ENCODE measurements at places on chromosomes 11 and 22. TPM values are rescaled to one million over a fixed set of nuclear protein-coding genes. Genes with fewer than 3 reads are reported as not detected.

- peaks cover 89% of the 10 kb centered on the region for H3K27me3 ChIP-seq
- H3K4me3 ChIP-seq: no peak overlapping the region
- H3K4me1 ChIP-seq: no peaks in the 10 kb centered on the region
- no peak for DNase-seq
- H3K27ac ChIP-seq: no peak overlapping the region
Observed at GRCh38 chr11:57191311-57192219, 9.8 kb downstream of the LRRC55 start.

CSKMT gene
- total RNA-seq: 17.7 TPM

DNA sequence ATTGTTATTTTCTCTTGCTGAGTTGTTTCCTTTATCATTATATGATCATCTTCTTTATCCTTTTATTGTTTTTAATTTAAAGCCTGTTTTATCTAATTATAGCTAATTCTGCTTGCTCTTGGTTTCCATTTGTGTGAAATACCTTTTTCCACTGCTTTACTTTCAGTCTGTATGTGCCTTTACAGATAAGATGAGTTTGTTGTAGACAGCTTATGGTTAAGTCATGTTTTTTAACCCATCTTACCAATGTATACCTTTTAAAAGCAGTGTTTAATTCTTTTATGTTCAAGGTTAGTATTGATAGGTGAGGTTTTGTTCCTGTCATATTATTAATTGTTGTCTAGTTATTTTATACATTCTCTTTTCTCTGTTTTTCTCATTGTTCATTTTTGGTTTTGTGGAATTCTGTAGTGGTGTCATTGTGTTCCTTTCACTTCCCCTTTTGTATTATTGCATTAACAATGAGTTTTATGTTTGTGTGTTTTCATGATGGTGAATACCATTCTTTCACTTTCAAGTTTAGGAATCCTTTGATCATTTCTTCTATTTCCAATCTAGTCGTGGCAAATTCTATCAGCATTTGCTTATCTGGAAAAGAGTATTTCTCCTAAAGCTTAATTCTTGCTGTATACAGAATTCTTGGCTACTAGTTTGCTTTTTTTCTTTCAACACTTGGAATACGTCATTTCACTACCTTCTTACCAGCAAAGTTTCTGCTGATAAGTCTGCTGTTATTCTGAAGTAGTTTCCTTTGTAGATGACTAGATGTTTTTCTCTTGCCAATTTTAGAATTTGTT, 21.8 kb downstream of the OR5AN1 start:
- no peaks in the 10 kb centered on the region for H3K4me1 ChIP-seq
- DNase-seq: no peak
- no peak overlapping the region for H3K4me3 ChIP-seq
- H3K27me3 ChIP-seq: no peaks in the 10 kb centered on the region
- H3K27ac ChIP-seq: no peak overlapping the region
- no peaks in the 10 kb centered on the region for H3K36me3 ChIP-seq

GRCh38 chr22:20656516-20656901, 117.4 kb upstream of the SERPIND1 start:
- no peak for DNase-seq
- H3K27me3 ChIP-seq: peaks cover 71% of the 10 kb centered on the region
- H3K4me3 ChIP-seq: no peak overlapping the region
- H3K4me1 ChIP-seq: no peaks in the 10 kb centered on the region
- H3K27ac ChIP-seq: no peak overlapping the region

DNA sequence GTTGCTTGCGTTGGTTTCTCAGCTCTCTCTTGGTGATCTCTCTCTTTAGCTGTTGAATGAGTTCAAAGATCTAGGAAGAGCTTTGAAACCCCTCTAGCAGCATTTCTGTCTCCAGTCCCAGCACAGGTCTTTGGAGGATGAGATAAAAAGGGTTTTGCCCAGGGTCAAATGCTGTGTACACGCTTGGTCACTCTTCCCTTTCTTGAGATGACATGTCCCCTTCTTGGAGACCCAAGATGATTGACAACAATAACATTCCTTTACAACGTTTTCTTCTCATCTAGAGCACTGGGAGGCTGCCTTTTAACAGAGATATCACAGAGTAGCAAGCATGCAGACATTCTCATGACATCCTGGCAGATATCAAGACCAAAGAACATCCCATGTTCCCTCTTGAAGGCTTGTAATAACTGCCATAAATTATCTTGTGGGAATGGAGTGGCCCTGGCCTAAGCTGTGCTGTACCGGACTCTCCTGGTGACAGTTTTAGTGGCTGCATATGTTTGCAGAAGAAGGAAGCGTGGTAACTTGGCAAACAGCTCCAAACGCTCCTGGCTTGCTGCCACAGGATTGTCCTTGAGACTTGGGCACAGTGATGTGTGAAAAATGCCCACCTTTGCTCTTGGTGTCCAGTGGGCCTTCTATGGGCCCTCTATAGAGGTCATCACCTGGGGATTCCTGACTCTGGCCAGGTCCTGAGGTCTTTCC, 107.8 kb downstream of the PTPRJ start:
- H3K27me3 ChIP-seq: no peaks in the 10 kb centered on the region
- peaks cover 5% of the 10 kb centered on the region for H3K36me3 ChIP-seq
- no peak overlapping the region for H3K4me3 ChIP-seq
- peak; percentile 23 for DNase-seq
- no peak overlapping the region for H3K27ac ChIP-seq

DNA sequence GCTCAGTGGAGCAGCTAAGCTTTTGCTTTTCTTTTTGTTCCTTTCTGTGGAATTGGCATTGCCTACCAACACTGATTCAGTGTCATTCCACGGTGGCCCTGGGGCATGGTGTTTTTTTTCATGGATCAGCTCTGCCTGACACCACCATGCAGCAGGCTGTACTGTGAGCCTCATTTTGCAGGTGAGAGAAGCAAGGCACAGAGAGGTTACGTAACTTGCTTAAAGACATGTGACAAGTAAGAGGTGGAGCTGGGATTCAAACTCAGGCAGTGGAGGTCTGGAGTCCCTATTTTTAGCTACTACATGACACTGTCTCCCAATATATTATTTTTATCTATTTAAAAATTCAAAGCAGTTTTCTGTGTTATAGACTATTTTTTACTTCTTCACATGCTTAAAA, 44.4 kb downstream of the APOL3 start:
- DNase-seq: no peak
- no peaks in the 10 kb centered on the region for H3K36me3 ChIP-seq
- H3K4me3 ChIP-seq: no peak overlapping the region
- no peaks in the 10 kb centered on the region for H3K4me1 ChIP-seq
- no peak overlapping the region for H3K27ac ChIP-seq

SLC15A3 gene
- 6.8 TPM for total RNA-seq

RFPL2 gene
- total RNA-seq: 0.52 TPM

- H3K36me3 ChIP-seq: peaks cover 4% of the 10 kb centered on the region
- H3K4me1 ChIP-seq: peaks cover 8% of the 10 kb centered on the region
- peaks cover 85% of the 10 kb centered on the region for H3K27me3 ChIP-seq
- H3K27ac ChIP-seq: no peak overlapping the region
- DNase-seq: peak; percentile 84
- peak overlapping the region; percentile 34 for H3K4me3 ChIP-seq
Observed at GRCh38 chr11:113474362-113475159, 637 bp downstream of the DRD2 start.

SLC16A8 gene
- not detected for total RNA-seq

MEI1 gene
- total RNA-seq: 0.68 TPM

DNA sequence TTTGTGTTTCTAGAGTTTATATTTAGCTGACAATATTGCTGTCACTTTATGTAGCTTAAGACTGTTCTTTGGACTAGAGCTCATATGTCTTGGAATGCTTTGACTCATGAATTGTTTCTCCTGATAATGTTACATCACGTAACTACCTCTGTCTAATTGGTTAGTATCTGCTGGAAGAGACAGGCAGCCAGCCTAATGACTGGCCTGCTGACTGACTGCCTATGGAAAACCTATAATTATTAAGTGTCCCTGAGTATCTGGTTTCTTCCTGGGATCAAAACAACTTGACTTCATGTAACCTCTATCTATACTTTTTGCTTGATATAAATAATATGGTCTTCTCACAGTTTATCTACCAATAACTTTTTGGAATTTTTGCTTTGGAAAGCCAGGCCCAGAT, 9.4 kb downstream of the SOX6 start:
- no peak overlapping the region for H3K4me3 ChIP-seq
- no peak for DNase-seq
- H3K27me3 ChIP-seq: no peaks in the 10 kb centered on the region
- no peak overlapping the region for H3K27ac ChIP-seq

TMEM80 gene
- total RNA-seq: 21.2 TPM

- no peaks in the 10 kb centered on the region for H3K27me3 ChIP-seq
- peaks cover 32% of the 10 kb centered on the region for H3K36me3 ChIP-seq
- DNase-seq: no peak
- no peak overlapping the region for H3K27ac ChIP-seq
- no peak overlapping the region for H3K4me3 ChIP-seq
Observed at GRCh38 chr11:73757598-73757997, 3.3 kb downstream of the RAB6A start.

DNA sequence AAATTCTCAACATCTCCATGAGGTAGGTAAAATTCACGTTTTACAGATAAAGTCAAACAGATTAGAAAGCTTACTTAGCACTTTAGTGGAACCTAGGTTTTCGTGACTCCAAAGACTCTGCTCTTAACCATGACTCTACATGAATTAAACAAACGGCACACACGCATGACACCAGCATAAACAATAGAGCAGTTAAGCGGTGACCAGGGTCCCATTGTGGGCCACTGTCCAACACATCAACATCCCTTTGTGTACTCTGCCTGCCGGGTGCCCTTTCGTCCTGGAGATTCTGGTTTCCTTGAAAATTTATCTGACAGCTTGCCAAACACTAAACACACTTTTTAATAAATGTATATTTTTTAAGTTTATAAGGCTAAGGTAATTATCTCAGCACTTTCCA, 941.7 kb downstream of the OPCML start:
- no peak overlapping the region for H3K27ac ChIP-seq
- DNase-seq: no peak
- no peaks in the 10 kb centered on the region for H3K4me1 ChIP-seq
- H3K27me3 ChIP-seq: no peaks in the 10 kb centered on the region
- no peak overlapping the region for H3K4me3 ChIP-seq

DNA sequence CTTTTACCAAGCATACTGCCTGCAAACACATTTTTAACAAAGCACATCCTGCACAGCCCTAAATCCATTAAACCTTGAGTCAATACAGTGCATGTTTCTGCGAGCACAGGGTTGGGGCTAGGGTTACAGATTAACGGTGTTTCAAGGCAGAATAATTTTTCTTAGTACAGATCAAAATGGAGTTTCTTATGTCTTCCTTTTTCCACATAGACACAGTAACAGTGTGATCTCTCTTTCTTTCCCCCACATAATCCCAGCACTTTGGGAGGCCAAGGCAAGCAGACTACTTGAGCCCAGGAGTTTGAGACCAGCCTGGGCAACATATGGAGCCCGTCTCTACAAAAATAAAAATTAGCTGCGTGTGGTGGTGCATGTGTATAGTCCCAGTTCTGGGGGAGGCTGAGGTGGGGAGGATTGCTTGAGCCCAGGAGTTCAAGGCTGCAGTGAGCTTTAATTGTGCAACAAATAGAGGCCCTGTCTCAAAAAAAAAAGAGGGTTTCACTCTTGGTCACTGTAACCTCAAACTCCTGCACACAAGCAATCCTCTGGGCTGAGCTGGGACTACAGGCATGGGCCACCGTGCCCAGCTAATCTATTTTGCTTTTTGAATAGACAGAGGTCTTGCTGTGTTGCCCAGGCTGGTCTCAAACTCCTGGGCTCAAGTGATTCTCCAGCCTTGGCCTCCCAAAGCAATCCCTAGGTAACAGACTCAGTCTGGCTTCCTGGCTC, 19.7 kb upstream of the SLC3A2 start:
- peaks cover 30% of the 10 kb centered on the region for H3K4me1 ChIP-seq
- H3K27me3 ChIP-seq: no peaks in the 10 kb centered on the region
- H3K27ac ChIP-seq: peak overlapping the region; percentile 12
- DNase-seq: no peak

NTM gene
- not detected for total RNA-seq

GRCh38 chr11:109972181-109972715, 120.9 kb upstream of the ZC3H12C start:
- DNase-seq: no peak
- no peak overlapping the region for H3K27ac ChIP-seq
- H3K4me1 ChIP-seq: no peaks in the 10 kb centered on the region
- H3K36me3 ChIP-seq: no peaks in the 10 kb centered on the region
- H3K4me3 ChIP-seq: no peak overlapping the region
- no peaks in the 10 kb centered on the region for H3K27me3 ChIP-seq

- DNase-seq: no peak
- no peaks in the 10 kb centered on the region for H3K36me3 ChIP-seq
- H3K4me3 ChIP-seq: no peak overlapping the region
- no peak overlapping the region for H3K27ac ChIP-seq
Observed at GRCh38 chr11:121961321-121961801, 154.7 kb downstream of the BLID start.

- DNase-seq: no peak
- H3K36me3 ChIP-seq: no peaks in the 10 kb centered on the region
- H3K4me3 ChIP-seq: no peak overlapping the region
- no peaks in the 10 kb centered on the region for H3K4me1 ChIP-seq
- no peak overlapping the region for H3K27ac ChIP-seq
Observed at GRCh38 chr11:71322192-71322735, 69.9 kb upstream of the SHANK2 start.

SHANK2 gene
- total RNA-seq: 109 TPM

GRCh38 chr11:43819926-43820325, 60.7 kb upstream of the ALKBH3 start:
- H3K27ac ChIP-seq: no peak overlapping the region
- no peak overlapping the region for H3K4me3 ChIP-seq
- DNase-seq: no peak

DNA sequence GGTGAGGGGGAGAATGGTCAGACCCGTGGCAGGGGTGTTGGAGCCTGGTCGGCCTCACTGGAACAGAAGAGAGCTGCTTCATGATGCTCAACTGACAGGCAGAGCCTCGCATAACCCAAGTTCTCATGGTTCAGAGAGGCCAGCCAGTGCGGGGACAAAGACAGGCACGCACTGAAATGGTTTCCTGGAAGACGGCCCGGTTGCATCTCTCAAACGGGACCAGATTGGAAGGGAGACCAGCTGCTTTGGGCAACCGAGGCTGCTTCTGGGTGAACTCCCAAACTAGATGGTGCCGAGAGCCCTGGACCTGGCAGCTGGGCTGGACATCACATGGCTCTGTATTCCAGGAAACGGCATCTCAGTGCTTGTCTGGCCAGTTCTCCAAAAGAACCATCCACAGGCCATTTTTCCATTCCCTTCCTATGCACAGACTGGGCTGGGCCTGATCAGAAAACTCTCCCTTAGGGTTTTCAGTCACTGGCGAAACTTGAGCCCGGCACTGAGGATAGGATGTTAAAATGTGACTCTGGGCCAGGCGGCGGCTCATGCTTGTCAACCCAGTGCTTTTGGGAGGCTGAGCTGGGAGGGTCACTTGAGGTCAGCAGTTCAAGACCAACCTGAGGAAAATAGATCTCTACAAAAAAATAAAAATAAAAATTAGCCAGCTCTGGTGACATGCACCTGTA, 80.1 kb upstream of the PRODH start:
- H3K27ac ChIP-seq: no peak overlapping the region
- peaks cover 4% of the 10 kb centered on the region for H3K36me3 ChIP-seq
- H3K4me3 ChIP-seq: no peak overlapping the region
- peaks cover 29% of the 10 kb centered on the region for H3K27me3 ChIP-seq
- H3K4me1 ChIP-seq: peaks cover 12% of the 10 kb centered on the region
- DNase-seq: no peak

WNT11 gene
- total RNA-seq: not detected

CRACR2B gene
- 35.3 TPM for total RNA-seq
